ENCODE measurements at places on chromosomes 16 and 17.

DNA sequence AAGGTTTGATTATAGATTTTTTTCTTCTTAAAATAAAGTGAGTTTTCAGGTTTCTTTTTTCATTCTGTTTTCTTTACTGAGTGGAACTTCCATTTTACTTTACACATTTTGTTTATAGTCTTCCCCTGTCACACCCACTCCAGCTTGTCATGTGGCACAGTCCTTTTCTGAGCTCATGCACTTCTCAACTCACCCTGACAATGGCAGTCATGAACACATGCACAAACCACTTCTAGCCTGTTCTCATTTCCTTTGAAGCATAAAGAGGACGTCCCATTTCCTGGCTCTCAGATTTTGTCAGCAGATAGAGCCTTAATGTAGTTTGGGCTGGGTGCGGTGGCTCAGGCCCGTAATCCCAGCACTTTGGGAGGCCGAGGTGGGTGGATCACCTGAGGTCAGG is 168.0 kb downstream of the AHSP start:
- no peak for DNase-seq

DNA sequence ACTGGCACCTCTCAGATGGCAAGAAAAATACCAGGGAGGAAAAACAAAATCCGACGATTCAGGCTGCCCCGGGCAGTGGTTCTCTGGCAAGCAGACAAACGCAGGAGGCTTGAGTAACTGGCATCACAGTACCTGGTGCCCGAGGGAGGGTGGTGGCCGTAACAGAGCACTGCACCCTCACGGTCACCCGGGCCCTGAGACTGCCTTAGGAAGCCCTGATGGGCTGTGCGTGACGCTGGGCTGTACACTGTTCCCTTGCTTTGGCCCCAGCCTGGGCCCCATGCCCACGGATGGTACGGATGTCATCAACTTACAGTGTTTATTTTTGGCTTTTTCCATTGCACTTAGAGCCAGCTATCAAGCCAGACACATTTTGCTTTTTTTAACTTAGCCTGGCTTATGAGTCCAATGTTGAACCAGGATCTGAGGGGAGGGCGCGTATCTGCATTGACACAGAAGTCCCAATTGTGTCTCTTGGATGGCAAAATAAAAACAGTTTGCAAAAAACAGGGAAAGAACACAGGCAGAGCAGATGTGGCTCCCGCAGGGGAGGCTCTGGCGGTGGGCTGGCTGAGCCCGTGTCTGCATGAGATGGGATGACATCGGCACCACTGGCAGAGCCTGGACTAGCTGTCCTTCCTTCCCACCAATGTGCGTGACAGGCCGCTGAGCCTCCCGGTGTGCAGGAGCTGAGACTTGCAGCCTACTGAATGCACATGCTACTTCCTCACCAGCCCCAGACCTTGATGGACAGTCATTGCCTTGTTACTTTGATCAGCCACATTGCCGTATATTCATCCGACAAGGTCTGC is 287.7 kb downstream of the FOXL1 start:
- DNase-seq = no peak

DNA sequence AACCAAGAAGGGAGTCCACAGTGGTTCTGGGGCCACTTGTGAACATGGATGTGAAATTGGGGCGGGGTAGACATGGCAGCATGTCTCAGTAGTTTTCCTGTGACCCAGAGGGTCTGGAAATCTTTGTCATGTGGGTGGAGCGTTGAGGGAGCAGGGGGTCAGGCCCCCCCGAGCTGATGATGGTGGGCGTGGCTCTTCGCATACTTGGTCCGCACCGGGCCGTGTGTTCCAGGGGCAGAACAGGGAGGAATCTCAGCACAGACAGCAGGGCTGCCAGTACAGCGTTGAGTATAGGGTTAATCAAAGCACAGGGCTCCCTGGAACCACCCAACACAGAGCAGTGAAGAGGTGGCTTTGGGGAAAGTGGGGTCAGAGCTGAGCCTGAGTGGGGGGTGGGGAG is 267.5 kb downstream of the SEC14L1 start:
- DNase-seq = no peak

DNA sequence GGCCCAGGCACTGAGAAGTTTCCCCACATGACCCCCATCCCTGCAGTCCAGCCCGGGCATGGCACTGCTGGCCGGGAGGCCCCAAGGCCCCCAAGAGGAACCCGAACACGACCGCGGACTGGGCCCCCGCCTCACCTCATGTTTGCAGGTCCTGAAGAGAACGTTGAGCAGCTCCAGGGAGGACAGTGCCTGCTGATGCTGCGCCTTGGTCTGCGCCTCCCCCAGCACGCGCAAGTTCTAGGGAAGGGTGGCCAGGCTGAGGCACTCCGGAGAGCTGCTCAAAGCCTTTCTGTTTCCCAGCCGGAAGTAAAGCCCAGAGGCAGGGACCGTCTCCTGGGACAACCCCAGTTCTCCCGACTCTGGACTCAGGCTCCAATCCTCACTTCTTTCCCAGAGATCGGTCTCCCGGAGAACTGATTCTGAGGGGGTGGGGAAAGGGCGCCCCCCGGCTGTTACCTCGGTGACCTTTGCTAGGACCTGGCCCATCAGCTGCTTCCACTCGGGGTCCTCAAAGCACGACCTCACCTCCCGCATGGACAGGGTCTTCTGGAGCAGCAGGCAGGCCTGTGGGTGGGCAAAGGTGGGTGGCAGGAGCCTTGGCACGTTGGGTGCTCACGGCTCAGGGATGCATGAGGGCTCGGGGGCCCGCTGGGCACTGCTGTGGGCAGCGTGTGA is 13.7 kb downstream of the MYBBP1A start:
- no peak for DNase-seq

GRCh38 chr16:20939611-20940010 is 39.0 kb downstream of the LYRM1 start:
- no peak for DNase-seq

- no peak for DNase-seq
Measured at GRCh38 chr17:78971756-78972506, 7.8 kb downstream of the LGALS3BP start.

DNA sequence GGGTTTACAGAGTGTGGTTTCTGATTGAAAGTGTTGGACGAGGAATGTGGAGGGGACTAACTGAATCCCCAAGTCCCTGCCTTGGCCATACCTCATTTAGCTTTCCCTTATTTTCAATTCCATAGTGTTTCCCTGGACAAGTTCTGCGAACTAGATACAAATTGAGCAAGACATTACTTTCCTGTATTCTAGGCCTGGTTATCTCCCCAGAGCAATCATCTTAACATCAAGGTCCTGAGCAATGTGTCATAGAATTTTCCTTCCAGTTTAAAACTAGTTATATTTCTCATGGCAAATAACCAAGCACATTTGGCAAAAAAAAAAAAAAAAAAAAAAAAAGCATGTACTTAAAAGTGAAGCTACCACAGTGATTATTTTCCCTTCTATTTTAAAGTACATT is 330.1 kb downstream of the CDH11 start:
- no peak for DNase-seq

DNA sequence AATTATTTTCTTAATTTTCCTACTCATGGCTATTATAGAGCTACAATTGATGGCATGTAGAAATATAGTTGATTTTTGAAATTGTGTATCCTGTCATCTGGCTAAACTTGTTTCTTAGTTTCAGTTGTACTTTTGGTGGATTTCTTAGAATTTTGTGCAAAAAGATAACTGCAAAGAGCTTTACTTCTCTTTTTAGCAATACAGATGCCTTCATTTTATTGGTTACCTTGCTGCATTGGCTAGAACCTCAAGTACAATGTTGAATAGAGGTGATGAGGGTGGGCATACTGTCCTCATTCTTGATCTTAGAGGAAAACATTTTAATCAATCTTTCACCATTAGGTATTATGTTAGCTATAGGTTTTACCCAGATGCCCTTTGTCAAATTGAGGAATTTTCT is 67.9 kb downstream of the METRNL start:
- DNase-seq = no peak

- DNase-seq = no peak
Measured at GRCh38 chr17:5446786-5447185, 7.8 kb upstream of the C1QBP start.

GRCh38 chr16:1458977-1459341 is 14.6 kb upstream of the CCDC154 start:
- DNase-seq = no peak

DNA sequence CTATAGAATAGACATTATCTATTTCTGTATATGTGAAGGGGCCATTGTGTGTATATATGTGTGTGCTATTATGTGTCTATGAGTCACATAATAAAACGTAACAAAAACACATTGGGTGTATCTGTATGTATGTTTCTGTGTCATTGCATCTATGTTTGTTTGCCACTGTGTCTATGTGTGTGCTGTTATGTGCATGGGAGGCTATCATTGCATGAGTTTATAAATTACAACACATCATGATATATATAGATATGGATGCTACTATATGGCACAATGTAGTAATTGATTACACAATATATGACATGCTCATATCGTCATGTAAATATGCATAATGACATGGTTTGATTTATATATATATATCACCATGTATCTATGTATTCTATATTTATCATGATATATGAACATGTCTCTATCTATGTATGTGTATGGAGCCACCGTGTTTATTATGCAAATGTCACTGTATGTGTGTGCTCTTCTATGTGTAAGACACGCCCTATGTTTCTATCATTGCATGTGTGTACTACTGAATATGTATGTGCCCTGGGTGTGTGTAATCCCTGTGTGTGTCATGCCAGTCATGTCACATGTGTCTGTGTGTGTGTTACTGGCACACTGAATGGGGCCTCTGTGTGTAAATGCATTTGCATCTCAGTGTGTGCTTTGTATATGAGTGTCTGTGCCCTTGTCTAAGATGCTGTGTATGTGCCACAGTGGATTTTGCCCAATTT is 1.4 kb upstream of the TSPOAP1 start:
- DNase-seq = no peak

- no peak for DNase-seq
Measured at GRCh38 chr17:39092692-39093230, 58.7 kb downstream of the PLXDC1 start.

DNA sequence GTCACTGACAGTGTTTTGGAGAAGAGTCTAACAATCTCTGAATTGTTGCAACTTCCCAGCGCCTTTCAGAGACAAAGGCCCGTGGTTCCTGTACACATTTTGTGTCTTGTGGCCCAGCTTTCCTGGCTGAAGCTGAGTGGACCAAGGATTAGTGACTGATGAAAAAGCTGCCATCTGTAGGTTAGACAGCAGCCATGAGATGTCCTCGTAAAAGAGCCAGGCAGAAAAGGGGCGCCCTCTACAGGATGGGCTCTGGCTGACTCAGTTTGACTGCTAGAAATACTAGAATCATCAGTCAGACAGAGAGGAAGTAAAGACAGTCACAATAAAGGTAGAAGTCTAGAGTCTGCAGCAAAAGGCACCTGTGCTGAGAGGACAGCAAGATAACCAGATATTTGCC is 26.5 kb upstream of the NF1 start:
- DNase-seq = no peak

- DNase-seq = no peak
Measured at GRCh38 chr17:30248786-30249185, 13.3 kb upstream of the SLC6A4 start.

DNA sequence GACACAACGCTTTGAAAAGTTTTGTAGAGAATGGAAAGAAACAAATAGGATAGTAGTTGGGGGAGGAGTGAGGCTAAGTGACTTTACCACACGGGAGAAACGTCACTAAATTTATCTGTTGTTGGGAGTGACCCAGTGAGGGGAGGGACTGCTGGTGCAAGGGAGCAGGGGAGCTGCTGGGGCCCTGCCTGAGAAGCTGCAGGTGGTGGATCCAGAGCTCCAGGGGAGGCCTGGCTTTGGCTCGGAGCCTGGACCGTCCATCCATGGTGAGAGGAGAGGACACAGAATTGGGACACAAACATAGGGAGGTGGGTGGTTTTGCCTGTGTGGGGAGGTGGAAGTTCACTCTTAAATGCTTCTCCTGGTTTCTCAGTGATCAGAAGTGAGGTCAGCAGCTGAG is 107.6 kb downstream of the GOSR1 start:
- no peak for DNase-seq

GRCh38 chr17:42922294-42922693 is 21.7 kb downstream of the G6PC1 start:
- DNase-seq = no peak

DNA sequence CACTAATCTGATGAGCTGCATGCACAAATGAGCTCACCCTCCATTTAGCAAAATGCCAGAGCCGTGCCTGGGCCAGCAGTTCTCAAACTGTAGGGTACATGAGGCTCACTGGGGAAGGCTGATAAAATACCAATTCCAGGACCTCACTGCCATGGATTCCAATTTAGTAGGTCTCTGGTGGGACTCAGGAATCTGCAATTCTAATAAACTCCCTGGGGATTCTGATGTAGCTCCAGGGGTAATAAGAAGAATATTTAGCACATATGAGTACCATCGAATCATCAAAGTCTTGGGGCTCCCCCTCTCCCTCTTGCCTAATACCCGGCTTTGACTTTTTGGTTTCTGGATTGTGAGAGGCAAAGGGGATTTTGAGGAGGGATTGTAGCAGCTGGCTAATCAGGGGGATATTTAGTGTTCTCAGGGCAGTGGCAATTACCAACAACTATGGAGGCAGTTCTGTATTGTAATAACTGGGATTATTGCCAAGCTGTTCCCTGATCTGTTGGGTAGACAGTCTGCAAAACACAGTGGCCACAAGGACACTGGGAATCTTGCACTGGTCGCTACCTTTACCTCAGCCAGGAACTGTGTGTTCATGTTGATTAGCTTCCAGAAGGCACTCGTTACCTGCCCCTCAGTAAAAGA is 140.4 kb downstream of the SHISA9 start:
- no peak for DNase-seq

DNA sequence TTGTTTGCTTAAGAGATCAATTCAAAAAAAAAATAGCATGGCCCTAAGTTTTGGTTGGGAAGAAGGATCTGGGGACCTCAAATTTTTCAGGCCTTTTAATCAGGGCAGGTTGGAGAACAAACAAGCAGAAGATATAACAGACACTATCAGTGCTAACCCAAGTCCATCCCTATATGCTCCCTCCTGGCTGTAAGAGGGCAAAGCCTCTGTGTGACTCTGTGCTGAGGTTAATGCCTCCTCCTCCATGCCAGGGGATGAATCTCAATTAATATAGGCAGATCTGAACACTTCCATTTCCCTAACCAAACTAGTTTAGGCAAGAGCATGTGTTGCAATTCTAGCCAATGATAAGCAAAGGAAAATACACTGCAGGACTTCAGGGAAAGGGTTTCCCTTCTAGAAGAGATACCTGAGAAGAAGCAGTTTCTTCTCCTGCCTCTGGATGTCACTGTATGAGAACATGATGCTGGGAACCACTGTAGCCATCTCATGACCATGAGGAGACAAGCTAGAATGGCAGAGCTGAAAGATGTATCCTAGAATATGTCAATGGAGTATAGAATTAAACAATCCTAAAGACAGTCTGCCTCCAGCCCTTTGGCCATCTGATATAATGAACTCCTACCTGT is 76.0 kb downstream of the CHD9NB start:
- DNase-seq = no peak

GRCh38 chr17:70123193-70123592 is 46.1 kb upstream of the KCNJ2 start:
- no peak for DNase-seq

DNA sequence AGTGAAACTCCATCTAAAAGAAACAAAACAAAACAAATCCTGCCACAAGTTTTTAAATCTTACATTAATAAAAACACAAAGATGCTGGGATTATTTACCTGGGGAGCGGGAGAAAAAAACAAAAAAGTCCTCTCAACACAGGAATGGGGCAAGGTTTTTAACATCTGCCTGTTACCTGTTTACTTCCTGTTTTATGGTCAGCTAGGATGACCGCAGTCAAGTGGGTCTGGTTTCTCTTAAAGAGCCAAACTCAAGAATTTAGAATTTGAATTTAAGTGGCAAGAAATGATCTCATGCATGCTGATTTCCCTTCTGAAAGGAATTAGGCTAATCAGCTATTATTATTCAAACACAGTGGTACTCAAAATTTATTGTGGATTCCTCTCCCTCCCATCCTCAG is 39.7 kb upstream of the TBC1D3K start:
- DNase-seq = no peak

Measured in esophagus squamous epithelium (tissue), 5 donors.